ENCODE measurements at places on chromosomes 12 and 14.

DNA sequence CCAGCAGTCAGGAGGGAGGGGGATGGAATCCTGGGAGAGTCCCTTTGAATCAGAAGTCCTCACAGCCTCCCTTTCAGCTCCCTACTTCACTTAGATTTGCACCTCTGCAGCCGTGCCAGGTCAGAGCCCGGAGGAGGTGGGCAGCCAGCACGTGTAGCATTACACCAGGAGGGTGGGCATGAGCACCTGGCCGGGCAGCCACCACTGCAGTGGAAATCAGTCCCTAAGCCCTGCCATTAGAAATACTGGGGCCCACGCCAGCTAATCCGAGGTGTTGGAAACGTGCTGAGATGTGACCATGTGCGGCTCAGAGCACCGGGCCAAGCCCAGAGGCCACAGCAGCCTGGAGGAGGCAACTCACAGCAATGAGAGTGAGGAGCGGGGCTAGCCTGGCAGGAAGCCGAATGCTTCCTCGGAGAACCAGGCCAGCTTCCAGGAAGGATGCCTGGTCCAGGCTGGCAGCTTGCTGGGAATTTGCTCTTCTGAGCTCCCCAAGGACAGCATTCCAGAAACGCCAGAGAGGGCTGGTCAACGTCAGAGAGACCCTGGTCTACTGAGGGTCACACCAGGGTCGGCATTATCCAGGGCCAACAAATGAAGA lies 9.4 kb upstream of the CACNA2D4 start:
- no peak for DNase-seq

DNA sequence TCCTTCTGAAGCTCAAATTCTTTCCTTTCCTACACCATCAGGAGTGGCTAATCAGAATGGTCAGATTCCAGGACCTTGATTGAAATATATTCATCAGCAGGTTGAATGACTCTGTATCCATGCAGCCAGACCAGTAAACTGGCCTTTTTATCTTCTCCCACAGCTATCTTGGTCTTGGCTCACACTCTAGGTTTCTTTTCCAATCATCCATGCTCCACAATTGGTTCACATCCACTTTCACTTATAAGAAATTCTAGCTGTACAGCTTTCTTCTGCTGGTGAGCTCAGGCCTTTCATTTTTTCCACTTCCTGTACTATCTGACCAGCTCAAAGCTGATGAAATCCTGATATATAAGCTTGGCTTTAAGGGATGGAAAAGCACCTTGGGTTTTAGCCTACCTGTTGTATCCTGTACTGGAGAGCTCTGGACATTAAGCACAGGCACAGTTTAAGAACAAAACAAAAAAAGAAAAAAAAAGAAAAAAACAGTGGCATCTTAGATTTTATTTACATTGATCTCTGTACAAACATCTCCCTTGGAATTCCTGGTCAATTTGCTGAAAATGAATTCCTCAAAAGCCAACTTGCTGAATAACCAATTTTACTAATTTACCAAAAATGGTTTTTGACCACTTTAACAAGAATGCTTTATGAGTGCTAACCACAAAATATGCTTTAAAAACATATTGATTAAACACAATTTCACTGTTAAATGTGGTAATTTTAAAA lies 91.6 kb upstream of the PAWR start:
- no peak for DNase-seq

- DNase-seq = no peak
Observed at GRCh38 chr12:95195122-95195521, 22.1 kb downstream of the FGD6 start.

- DNase-seq = peak; percentile 64
Observed at GRCh38 chr14:73725116-73726024, 11.2 kb upstream of the PNMA1 start.

DNA sequence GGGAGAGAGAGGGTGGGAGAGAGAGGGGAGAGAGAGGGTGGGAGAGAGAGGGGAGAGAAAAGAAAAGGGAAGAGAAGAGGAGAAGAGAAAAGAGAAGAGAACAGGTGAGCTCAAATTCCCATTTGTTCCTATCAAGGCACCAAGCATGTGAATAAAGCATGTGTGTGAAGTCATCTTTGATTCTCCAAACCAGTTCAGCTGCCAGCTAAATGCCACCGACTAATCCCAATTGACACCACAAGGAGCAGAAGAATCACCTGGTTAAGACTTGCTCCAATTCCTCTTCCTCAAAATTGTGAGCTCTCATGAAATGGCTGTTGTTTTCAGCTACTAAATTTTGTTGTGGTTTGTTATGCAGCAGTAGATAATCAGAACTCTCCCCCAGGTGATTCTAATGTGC lies 188.9 kb downstream of the TMX1 start:
- no peak for DNase-seq

- no peak for DNase-seq
Observed at GRCh38 chr14:94393474-94393873, 5.1 kb upstream of the SERPINA1 start.

DNA sequence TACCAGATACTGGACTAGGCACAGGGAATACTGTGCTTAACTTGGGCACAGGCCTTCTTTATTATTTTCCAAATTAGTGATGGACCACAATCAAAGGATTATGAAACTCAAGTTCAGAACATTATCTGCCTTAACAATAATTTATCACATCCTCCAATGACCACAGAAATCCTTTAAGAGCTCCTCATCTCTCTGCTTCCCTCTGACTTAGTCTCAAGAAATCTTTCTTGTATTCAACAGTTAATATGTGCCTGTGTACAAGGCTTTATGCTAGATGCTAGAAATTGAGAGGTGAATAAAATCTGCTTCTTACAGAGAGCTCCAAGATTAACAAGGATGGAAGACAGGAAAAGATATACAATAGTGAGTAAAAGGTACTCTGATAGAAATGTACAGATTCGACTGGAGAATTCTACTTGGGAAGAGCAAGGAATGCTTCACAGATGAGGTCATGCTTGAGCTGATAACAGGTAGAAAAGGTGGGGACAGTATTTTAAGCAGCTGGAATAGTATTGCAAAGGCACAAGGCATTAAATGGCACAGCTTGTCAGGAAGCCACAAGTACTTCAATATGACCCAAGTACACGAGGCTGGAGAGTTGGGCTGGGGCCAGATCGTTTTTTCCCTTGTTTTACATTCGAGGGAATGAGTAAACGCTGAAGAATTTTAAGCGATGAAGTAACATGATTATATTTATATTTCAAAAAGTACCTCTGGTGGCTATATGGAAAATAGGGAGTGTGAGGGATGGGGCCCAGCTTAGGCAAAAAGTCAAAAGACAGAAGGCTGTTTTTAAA lies 55.1 kb upstream of the ARID2 start:
- peak; percentile 91 for DNase-seq

- DNase-seq = no peak
Observed at GRCh38 chr14:72169521-72169920, 237.3 kb downstream of the RGS6 start.

GRCh38 chr12:102064476-102064875 lies 2.7 kb upstream of the WASHC3 start:
- no peak for DNase-seq

GRCh38 chr14:105448706-105449111 lies 25.9 kb upstream of the CRIP2 start:
- DNase-seq = peak; percentile 25

- DNase-seq = no peak
Observed at GRCh38 chr14:99703381-99703780, 19.3 kb downstream of the CYP46A1 start.

DNA sequence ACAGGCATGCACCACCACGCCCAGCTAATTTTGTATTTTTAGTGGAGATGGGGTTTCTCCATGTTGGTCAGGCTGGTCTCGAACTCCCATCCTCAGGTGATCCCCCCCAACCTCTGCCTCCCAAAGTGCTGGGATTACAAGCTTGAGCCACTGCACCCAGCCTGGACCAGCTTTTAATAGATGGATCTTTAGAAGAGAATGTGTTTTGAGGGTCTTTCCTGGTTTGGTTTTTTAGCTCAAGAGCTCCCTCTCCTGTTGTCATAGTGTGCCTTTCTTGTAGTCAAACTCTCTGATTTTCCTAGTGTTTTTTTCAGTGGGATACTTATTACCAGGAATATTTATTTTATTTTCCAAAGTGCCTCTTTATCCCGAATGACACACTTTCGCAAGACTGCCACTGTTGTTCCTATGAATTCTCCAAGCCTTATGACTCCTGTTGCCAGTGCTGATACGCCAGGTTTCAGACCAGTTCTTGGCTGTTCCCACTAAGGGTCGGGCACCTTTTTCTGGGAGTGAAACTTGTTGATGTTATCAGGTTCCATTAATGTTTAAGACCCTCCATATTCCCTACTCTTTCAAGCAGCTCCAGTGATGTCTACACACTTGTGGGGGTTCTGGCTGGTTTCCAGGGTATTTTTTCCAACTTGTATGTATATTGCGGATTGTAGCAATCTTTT lies 31.5 kb upstream of the LIMA1 start:
- DNase-seq = peak; percentile 76

- no peak for DNase-seq
Observed at GRCh38 chr12:24970177-24970576, 21.3 kb upstream of the BCAT1 start.

GRCh38 chr12:125434936-125435443 lies 369.8 kb downstream of the AACS start:
- no peak for DNase-seq

DNA sequence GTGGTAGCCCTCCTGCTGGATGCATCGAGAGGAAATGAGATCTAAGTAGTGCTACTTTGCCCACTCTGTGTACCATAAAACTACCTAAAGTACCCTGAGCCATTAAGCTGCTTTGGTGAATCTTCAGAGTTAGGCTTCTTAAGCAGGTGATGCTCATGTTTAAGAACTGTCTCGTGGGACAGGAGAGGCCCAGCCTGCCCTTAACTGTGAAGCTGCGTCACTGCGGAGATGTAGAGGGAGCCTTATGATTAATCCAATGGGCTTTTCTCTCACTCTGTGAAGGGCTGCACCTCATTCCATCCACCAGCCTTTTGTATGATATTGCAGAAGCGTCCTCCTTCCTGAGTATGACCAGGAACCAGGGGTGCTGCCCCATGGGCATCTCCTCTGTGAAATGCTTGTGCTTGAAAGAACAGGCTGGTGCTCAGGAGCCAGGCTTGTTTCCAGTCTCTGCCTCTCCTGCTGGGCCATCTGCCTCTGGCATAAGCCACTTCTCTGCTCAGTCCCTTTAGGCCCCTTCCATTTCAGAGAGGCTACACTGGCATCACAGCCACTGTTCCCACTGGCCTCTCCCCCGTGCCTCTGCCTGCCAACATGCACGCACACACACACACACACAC lies 6.8 kb upstream of the CCDC177 start:
- no peak for DNase-seq

DNA sequence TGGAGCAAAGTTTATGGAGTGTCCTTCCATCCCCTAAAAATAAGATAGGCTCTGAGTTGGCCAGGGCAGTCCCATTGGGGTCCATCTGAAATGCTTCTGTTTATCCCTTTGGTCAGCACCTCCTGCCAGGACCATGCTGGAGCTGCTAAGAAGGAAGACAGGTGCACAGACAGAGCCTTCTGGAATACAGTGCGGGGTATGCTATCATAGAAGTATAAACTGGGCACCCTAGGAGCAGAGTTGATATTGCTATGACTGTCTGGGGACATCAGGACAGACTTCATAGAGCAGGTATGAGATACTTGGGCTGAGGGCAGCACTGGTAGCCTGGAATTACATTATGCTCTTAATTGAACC lies 170.4 kb upstream of the HIF1A start:
- DNase-seq = no peak

DNA sequence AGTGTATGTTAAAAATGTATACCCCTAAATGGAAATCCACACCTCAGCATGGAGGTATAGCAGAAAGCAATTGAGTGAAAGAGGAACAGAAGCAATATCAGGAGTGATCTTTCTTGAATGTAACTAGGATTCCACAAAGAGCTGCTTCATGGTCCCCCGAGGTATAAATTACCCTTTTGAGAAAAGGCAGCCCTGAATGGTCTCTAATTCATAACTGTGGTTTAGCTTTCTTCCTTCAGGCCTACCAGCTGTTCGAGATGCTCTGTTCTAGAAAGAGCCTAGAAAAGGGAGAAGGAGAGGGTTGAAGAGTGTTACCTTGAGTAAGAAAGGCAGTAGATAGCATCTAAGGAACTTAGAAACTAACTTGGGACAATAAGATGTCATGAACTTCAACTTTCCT lies 42.9 kb upstream of the CSRNP2 start:
- DNase-seq = no peak

DNA sequence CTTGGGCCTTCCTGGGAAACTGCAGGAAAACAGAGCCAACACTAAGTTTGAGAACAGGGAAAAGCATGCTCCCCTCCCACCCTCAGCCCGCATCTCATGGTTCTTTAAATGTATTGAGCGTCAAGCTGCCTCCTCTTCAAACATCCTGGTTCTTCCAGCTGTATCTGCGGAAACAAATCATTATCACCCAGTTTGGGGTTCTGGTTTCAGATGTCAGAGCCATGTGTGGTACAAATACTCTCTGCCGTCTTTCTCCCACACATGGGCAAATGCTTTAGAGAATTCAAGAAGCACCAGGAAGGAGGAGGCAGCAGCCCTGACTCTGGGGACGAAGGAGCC lies 29.1 kb downstream of the JDP2 start:
- no peak for DNase-seq

- DNase-seq = no peak
Observed at GRCh38 chr14:81127785-81128184, 93.0 kb downstream of the GTF2A1 start.

DNA sequence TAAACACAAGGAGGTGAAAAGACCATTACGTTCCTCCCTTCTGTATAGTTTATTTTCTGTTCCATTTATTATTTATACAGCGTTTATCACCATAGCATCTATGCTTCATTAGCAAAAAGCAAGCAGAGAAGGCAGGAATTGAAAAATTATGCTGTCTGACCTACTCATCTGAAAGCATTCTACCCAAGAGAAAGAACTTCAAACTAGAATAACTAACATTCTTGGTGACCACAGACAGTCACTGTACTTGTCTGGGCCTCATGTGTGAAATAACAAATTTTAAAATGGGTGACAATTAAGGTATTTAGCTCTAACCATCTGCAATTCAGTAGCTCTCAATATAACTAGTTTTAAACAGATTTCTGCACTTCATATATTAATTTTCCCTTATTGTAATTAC lies 29.3 kb upstream of the PDE3A start:
- no peak for DNase-seq

- DNase-seq = no peak
Observed at GRCh38 chr14:23307146-23307530, 505 bp downstream of the BCL2L2 start.

DNA sequence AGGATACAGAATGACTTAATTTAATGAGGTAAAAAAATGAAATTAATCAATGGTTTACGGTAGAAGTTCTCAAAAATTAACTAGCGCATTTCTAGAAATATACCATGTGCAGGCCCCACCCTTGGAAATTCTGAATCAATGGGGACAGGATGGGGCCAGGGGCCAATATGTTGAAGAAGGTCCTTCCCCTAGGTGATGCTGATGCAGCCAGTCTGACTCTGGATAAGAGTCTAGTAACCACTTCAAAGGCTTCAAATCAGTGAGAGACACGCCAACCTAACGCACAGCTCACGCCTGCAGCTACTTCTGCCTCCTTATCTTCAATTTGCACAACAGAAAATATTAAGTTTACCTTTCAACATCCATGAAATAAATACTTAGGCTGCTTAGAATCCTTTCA lies 14.9 kb downstream of the GIT2 start:
- DNase-seq = no peak

GRCh38 chr14:100388103-100389054 lies 65.2 kb downstream of the SLC25A47 start:
- DNase-seq = no peak
